Panc1 (cell line): ENCODE measurements at places on chromosomes 1 and 21. TPM values are rescaled to one million over a fixed set of nuclear protein-coding genes. Genes with fewer than 3 reads are reported as not detected.
A peak's percentile ranks its signal among the peaks of the same experiment; 100 is the strongest.

Gene CLIC6
- 0.05 TPM for total RNA-seq

- DNase-seq: no peak
Observed at GRCh38 chr1:38444770-38445442, 398.3 kb upstream of the POU3F1 start.

- DNase-seq: no peak
Observed at GRCh38 chr21:39319814-39320332, 6.4 kb upstream of the BRWD1 start.

Gene ST6GALNAC3
- total RNA-seq: 0.03 TPM

GRCh38 chr1:6577831-6578525, 1.8 kb upstream of the ZBTB48 start:
- no peak for DNase-seq

- no peak for DNase-seq
Observed at GRCh38 chr1:233005156-233005555, 54.7 kb downstream of the NTPCR start.

GRCh38 chr1:20223551-20224419, 37.5 kb upstream of the PLA2G2C start:
- no peak for DNase-seq

DNA sequence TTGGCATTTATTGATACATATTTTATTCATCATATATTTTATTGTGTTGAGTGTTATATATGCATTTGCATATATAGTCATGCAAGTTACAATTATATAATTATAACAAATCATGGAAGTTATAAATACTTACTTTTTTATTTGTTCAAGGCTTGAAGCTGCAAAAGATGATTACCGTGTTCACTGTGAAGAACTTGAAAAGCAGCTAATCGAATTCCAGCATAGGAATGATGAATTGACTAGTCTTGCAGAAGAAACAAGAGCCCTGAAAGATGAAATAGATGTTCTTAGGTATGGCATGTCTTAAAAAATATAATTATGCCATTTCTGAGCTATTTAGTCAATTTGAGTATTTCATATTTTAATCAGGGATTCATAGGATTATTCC, 32.1 kb downstream of the HOOK1 start:
- no peak for DNase-seq

Gene PINK1
- total RNA-seq: 32.1 TPM

DNA sequence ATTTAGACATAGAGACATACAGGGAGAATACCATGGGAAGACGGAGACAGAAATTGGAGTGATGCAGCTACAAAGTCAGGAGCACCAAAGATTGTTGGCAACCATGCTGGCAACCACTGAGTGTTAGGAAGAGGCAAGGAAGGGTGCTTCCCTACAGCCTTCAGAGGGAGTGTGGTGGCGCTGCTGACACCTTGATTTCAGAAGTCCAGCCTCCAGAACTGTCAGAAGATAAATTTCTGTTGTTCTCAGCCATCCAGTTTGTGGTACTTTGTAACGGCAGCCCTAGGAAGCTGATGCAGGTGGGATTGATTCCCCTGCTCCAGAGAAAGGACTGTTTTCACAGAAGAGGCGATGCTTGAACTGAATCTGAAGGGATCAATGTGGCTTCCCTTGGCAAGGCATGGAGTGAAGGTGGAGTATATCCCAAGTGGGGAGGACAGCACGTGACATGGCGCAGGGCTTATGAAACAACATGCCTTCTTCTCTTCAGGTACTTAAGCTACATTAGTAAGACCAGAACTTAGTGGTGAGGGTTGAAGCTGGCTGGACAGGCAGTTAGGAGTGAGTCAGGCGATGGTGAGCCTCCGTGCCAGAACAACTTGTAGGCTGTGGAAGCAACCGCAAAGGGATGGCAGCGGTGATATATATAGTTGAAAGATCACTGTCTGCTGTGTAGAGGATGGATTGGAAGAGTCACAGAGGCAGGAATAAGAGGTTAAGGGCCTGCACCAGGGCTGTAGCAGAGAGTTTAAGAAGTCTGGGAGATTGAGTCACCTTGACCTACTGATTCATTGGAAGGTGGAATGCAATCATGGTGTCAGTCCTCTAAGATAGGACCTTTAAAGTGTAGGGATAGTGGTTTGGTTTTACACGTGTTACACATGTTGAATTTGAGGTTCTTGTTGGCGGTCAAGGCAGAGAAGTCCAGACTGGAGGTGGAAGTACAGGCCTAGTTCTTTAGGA, 2.1 kb downstream of the LEPR start:
- no peak for DNase-seq

- no peak for DNase-seq
Observed at GRCh38 chr1:79304131-79304530, 297.6 kb upstream of the ADGRL4 start.

Gene BTBD8
- total RNA-seq: 0.69 TPM

DNA sequence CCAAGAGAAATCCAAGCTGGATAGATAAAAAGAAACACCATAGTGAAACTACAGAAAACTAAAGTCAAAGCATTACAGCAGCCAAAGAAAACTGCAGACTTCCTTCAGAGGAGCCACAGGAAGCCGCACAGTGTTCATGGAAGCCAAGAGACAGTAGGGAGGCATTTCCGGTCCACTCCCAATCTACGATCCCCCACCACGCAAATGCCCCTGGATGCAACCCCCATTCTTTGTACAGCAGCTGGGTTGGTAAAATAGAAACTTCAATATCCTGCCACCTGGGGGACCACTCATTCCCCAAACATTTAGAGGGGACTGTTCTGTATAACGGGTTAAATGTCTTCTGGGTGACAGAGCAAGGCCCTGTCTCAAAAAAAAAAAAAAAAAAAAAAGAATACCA, 43.9 kb upstream of the TSPEAR start:
- no peak for DNase-seq

DNA sequence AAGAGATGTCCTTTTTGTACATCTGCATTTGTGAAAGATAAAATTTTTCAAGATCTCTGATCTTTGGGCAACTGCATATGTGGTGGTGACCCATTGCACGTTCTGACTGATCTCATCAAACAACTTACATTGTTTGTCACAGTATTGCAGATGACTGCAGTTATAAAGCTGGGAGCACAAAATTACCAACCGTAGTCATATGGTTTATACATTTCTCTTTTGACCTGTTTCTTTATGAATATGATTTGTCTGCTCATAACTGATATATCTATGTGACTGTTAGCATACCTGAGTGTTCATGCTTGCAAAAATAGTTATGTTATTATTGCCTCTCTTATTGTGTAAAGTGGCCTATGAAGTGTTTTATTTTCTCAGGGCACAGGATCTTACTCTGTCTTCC, 43.7 kb upstream of the HMCN1 start:
- DNase-seq: no peak

DNA sequence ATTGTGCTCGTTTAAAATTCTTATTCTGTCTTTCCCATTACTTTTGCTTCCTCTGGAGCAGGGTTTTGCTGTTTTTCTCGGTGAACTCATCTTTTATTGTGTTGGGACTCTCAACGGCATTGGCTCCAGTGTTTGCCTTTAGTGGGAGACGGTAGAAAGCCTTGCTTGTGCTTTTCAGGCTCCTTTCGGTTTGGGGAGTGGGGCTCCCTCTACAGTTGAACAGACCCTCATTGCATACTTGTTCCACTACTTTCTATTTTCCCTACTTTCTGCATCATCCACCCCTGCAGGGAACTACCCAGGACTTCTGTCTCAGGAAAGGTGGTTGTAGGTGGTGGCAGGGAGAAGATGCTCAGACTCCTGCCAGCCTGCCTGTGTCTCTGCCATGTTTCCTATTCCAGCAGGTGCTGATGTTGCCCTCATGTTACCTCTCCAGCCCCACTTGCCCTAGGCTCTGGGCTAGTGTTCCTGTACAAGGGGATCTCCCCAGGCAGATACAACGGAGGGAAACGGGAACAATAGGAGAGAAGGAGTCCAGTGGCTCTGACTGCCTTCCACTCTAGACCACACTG, 68.5 kb upstream of the ZBTB18 start:
- no peak for DNase-seq

GRCh38 chr1:3669421-3669821, 17.1 kb downstream of the TP73 start:
- no peak for DNase-seq

DNA sequence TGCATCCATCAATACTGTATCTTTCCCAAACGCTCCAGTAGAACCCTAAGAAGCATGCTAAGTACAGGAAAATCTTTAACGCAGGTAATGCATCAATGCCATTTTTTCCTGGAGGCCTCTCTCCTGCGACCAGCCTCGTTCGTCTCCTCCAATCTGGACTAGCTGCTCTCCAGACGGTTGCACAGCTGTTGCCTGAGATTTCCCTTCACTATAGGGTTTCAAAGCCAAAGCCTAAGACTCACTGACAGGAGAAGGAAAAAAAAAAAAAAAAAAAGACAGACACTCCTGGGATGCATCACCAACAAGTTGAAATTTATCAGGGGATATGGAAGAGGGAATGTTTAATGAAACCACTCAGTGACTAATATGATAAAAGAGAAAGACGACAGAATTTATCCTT, 93.0 kb downstream of the APP start:
- no peak for DNase-seq

DNA sequence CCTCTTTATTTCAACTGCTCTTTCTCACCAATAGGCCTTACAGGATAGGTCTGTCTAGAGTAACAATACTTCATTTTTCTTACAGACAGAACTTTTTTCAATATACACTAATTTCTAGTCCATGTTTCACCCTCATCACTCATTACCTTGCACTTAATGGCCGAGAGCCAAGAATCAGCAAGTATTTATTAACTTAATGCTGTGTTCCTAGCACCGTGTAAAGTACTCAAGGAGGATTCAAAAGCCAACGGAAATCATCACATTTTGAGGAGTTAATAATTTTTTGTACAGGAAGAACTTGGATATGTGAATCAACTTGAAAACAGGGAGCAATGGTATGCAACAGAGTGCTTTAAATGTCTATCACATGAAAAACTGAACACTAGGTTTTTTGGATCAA, 102.0 kb downstream of the PTPN14 start:
- DNase-seq: no peak

DNA sequence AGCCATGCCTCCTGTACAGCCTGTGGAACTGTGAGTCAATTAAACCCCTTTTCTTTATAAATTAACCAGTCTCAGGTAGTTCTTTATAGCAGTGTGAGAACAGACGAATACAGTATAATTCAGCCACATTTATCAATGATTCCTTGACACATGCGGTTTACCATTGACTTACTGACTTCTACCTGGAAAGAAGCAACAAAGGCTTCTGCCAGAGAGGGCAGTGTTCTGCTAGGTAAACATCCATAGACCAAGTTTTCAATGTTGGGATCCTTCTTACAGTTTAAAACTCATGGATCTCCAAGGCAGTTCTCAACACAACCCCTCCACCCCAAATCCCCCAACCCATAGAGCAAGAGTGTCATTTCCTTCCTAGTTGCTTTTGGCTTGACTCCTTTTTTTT, 150.6 kb downstream of the ZNF648 start:
- no peak for DNase-seq

GRCh38 chr1:30845904-30846290, 62.7 kb downstream of the SDC3 start:
- DNase-seq: no peak

- peak; percentile 60 for DNase-seq
Observed at GRCh38 chr1:109821831-109822745, 58.4 kb upstream of the EPS8L3 start.

GRCh38 chr1:7339953-7340352, 431.1 kb upstream of the VAMP3 start:
- DNase-seq: no peak

DNA sequence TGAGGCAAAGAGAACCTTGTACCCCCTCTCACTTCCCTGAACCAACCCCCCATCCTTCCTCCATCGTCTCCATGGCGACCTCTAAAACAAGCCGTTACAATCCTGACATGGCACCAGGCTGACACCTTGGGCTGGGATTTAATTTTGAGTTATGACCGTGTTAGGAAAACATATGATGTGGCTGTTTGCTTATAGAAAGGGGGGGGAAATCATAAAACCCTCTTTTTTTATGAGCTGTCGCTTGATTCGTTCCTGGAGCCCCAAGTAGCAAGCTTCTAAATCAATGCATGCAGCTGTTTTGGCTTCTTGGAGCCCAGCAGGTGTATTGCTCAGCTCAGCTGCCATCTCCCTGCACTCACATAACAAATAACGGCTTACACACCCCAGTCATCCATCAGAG, 301.2 kb upstream of the SPAG17 start:
- DNase-seq: no peak

- no peak for DNase-seq
Observed at GRCh38 chr1:14728516-14728915, 130.0 kb downstream of the KAZN start.

Gene APCS
- 0.33 TPM for total RNA-seq

GRCh38 chr1:27161594-27161993, 6.7 kb upstream of the SLC9A1 start:
- DNase-seq: no peak

Gene LCE1A
- not detected for total RNA-seq

Gene LCE1F
- total RNA-seq: not detected

DNA sequence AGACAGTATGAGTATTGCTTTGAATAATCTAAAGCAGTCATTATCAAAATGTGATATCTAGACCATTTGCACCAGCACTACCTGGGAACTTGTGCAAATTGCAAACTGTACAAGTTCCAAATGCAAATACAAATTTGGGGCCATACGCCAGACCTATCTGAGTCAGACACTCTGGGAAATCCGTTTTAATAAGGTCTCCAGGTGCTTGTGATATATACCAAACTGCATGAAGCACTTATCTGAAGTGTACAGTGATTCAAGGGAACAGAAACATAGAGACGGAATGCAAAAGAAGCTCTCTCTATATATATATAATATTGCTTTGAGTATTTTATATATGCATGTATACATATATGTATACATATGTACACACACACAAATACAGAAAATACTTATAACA, 36.2 kb upstream of the ASPM start:
- no peak for DNase-seq

Gene LGR6
- 0.08 TPM for total RNA-seq

DNA sequence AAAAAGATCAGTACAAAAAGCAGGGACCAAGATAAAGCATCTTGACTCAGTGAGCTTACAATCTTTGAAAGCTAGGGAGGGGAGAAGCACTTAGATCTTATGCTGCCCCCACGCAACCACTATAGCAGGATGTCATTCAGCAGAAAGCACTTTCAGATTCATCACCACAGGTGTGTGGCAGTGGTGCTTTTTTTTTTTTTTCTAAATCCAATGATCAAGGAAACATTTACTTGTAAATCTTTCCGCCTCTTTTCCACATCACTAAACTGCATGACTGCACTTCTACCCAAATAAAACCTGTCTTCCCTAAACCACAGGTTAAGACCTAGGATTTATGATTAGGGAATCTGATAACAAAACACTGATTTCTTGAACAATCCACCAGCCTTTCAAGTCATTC, 154.8 kb downstream of the SLC45A1 start:
- DNase-seq: no peak

GRCh38 chr1:44261171-44261817, 48.0 kb downstream of the DMAP1 start:
- no peak for DNase-seq
